B cell (primary cell): ENCODE measurements at places on chromosomes 5 and 9.

DNA sequence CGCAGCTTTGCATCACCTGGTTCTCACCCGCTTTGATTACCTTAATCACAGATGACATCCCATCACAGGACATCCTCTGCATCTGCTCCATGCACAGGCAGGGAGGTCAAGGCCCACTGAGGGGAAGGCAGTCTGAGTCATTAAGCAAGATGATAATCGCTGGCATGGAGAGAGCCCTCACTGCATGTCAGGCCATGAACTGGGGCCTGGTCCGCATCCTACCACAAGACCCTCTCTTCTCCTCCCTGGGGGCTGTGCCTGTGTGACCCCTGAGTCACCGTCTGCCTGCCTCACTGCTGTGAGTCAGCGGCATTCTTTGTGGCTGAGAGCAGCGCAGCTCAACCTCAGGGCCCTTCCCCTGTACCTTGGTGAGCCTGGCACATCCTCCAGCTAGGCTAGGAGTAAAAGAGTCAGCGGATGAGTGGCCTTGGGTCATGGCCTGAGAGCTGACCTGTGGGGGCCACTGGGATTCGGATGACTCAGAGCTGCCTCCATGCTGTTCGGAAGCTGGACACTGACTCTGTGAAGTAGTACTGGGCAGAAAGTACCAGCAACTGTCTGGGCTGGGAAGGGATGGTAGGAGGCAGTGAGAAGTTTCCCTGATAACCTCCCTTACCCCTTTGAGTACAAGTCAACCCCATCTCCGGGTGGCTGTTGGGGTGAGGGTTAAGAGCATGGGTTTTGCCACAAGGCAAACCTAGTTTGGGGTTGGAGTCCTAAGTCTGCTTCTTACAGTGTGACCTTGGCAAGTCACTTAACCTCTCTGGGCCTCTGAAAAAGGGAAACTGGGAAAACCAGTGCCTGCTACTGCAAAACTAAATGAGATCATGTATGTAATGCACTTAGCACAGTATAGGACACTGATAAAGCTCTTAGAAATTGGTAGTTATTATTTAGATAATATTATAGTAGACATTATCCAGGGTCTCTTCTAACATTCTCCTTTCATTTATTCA is 14.6 kb upstream of the ARSI start:
- H3K27ac ChIP-seq: no peak overlapping the region
- no peaks in the 10 kb centered on the region for H3K4me1 ChIP-seq
- no peak overlapping the region for H3K4me3 ChIP-seq
- no peaks in the 10 kb centered on the region for H3K36me3 ChIP-seq

GRCh38 chr5:135977375-135977928 is 22.7 kb upstream of the LECT2 start:
- H3K4me3 ChIP-seq: no peak overlapping the region
- no peaks in the 10 kb centered on the region for H3K4me1 ChIP-seq
- H3K27ac ChIP-seq: no peak overlapping the region
- peaks cover 8% of the 10 kb centered on the region for H3K27me3 ChIP-seq
- peak; percentile 13 for DNase-seq

- H3K27me3 ChIP-seq: no peaks in the 10 kb centered on the region
- no peak for DNase-seq
- H3K4me3 ChIP-seq: no peak overlapping the region
- no peak overlapping the region for H3K27ac ChIP-seq
- no peaks in the 10 kb centered on the region for H3K36me3 ChIP-seq
Observed at GRCh38 chr9:128636024-128636390, 20.6 kb downstream of the DYNC2I2 start.

- H3K4me1 ChIP-seq: peaks cover 56% of the 10 kb centered on the region
- peak; percentile 62 for DNase-seq
- peaks cover 7% of the 10 kb centered on the region for H3K36me3 ChIP-seq
- H3K4me3 ChIP-seq: peak overlapping the region; percentile 69
Observed at GRCh38 chr9:93059011-93059714, 662 bp downstream of the SUSD3 start.

DNA sequence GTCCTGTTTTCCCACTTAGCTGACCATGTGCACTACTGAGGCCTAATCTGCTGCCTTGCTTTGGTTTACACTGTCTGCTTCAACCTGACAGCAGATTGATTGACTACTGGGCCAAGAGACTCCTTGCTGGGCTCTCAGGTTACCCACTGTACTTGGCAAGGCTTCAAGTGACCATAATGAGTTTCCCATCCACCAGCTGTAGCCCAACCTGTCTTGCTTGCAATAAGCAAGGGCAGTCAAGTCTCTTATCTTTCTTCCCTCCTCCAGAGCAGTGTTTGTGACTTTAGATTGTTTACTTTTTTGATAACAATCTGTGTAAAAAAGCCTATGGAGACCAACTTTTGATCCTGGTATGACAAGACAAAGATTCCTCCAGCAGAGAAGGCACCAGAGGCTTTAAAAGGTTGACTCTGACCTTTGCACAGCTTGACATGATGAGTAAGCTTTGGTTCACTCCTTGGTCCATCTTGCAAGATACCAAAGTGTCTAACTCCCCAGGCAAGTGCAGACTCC is 912.3 kb upstream of the SEMA6A start:
- H3K36me3 ChIP-seq: no peaks in the 10 kb centered on the region
- H3K4me1 ChIP-seq: no peaks in the 10 kb centered on the region
- no peak overlapping the region for H3K27ac ChIP-seq
- DNase-seq: no peak
- no peak overlapping the region for H3K4me3 ChIP-seq
- no peaks in the 10 kb centered on the region for H3K27me3 ChIP-seq

DNA sequence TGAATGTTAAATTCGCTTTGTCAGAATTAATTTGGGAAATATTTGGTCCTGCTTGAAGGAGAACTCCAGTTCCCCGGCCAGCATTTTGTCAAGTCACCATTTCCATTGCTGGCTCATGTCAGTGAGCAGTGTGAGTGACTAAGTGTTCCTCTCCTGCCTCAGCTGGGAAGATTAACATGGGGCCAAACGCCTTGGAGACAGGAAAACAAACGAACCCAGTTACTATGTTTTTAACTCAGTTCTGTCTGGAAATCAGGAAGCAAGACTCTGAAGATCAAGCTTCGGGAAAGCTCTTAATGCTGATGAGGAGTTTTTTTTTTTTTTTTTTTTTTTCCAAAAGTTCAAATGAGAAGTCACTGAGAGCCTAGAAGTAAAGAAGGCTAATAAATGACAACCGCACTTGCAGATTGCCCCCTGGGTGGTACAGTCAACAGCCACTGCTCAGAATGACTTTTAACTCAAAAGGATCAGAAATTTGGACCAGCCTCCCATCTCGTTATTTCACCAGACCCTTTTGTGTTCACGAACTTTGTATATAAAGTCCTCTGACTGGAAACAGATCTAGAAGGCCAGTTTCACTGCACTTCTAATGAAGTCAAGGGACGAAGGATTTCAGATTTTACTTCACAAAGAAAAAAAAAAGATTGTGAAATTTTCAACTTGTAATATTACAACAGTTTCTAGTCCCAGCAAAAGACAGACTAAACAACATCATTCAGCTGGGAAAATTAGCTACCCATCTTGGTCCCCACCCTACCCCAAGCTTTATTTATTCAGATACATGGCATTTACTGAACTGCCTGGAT is 121.3 kb downstream of the LHFPL2 start:
- H3K27me3 ChIP-seq: no peaks in the 10 kb centered on the region
- H3K4me3 ChIP-seq: no peak overlapping the region
- DNase-seq: no peak
- no peaks in the 10 kb centered on the region for H3K36me3 ChIP-seq
- no peak overlapping the region for H3K27ac ChIP-seq

- H3K4me3 ChIP-seq: no peak overlapping the region
- no peaks in the 10 kb centered on the region for H3K4me1 ChIP-seq
- no peaks in the 10 kb centered on the region for H3K36me3 ChIP-seq
- no peak overlapping the region for H3K27ac ChIP-seq
- no peaks in the 10 kb centered on the region for H3K27me3 ChIP-seq
Observed at GRCh38 chr5:67050125-67050524, 146.5 kb downstream of the CD180 start.
